HFFc6 (cell line): ENCODE measurements at places on chromosomes 1 and 21. TPM values are rescaled to one million over a fixed set of nuclear protein-coding genes. Genes with fewer than 3 reads are reported as not detected.

The ITPKB gene
- total RNA-seq = 1.8 to 3.0 TPM (median 2.1 TPM) in 3 replicates

The NTNG1 gene
- total RNA-seq = 1.3 and 7.6 TPM in 2 replicates

GRCh38 chr1:159867664-159868026, 5.2 kb upstream of the VSIG8 start:
- H3K27ac ChIP-seq = no peak overlapping the region
- H3K27me3 ChIP-seq = peaks cover 1% of the 10 kb centered on the region; the same call in 1 of the 2 replicates
- H3K4me3 ChIP-seq = no peak overlapping the region

DNA sequence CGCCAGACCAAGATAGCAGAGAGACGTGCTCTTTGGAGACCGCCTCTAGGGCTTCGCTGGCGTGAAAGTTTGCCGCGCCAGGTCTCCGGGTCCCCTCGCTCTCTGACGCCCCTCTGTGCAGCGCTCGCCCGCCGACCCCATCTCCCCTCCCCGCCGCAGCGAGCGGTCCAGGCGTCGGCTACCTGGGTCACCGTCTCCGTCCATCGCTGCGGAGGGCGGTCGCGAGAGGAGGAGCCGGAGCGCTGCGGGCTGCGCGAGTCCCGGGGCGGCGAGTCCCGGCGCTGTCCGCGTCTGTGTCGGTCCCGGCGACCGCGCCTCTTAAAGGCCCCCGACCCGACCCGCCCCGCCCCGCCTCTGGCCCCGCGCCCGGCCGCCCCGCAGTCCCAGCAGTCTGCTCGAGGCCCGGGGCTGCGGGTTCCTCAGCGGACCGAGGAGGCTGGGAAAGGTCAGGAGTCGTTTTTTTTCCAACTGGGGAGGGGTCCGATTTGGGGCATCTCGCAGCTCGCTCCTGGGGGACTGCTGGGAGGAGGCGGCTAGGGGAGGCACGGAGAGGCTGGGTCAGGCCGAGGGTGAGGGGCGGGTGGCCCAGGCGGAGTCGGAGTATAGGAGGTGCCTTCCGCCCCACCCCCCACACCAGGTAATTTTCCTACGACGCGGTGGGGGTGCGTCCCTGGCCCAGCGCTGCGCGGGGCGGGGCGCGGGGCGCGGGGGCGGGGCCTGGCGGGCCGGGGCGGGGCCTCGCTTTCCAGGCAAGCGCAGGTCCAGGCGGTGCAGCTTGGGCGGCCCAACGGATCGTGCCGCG, at the start of the genes FBXO2 and FBXO44:
TSS of gene FBXO2 (minus strand) at position 293 of the 802 bp plus-strand sequence. CDS start at position 204, 89 bp downstream.
TSS of gene FBXO44 (plus strand) at position 741 of the 802 bp plus-strand sequence. CDS start 959 bp downstream, outside the sequence.
- H3K27ac ChIP-seq = no peak within 1 kb of the TSS
- H3K27me3 ChIP-seq = peaks cover 10% of the 10 kb centered on the region
- no peaks in the 10 kb centered on the region for H3K36me3 ChIP-seq
- H3K4me3 ChIP-seq = peak within 1 kb of the TSS; percentile 79
- peaks cover 5% of the 10 kb centered on the region; the same call in 1 of the 2 replicates for H3K4me1 ChIP-seq
- DNase-seq = no peak

- no peak for DNase-seq
- H3K27me3 ChIP-seq = no peaks in the 10 kb centered on the region; the same call in none of the 2 replicates
- no peaks in the 10 kb centered on the region for H3K36me3 ChIP-seq
- H3K27ac ChIP-seq = no peak overlapping the region
- no peak overlapping the region for H3K4me3 ChIP-seq
- H3K4me1 ChIP-seq = peaks cover 51% of the 10 kb centered on the region
Observed at GRCh38 chr21:43723648-43724047, 4.7 kb downstream of the PDXK start.
